ENCODE measurements at places on chromosomes 3 and 15.
A peak's percentile ranks its signal among the peaks of the same experiment; 100 is the strongest.

DNA sequence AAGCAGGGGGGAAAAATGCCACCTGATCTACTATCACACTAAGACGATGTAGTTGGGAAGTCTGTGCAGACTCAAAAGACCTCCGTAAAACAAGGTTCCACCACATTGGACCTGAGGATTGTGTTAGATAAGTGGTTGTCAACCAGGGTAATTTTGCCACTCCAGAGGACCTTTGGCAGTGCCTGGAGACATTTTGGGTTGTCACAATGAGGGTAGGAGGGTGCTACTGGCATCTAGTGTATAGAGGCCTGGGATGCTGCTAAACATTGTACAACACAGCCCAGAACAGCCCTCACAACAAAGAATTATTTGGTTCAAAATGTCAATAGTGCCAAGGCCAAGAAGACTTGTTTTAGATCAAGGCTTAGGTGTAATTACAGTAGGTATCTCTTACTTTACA, 14.6 kb upstream of the ZBED2 start:
- DNase-seq = no peak

DNA sequence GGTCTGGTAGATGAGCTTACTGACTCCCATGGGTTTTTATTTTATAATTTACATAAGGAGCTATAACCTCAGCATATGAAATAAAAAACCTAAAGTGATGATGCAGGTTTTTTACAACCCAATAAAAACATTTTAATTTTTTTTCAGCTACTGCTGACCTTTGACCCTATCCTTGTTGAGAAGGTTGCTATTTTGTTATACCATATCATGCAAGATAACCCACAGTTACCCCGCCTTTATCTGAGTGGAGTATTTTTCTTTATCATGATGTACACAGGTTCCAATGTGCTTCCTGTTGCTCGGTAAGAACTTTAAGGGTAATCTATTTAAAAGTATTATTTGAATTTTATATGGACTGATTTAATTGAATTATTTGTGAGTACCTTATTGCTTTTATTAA, 70.8 kb downstream of the DNAJC13 start:
- DNase-seq = no peak

DNA sequence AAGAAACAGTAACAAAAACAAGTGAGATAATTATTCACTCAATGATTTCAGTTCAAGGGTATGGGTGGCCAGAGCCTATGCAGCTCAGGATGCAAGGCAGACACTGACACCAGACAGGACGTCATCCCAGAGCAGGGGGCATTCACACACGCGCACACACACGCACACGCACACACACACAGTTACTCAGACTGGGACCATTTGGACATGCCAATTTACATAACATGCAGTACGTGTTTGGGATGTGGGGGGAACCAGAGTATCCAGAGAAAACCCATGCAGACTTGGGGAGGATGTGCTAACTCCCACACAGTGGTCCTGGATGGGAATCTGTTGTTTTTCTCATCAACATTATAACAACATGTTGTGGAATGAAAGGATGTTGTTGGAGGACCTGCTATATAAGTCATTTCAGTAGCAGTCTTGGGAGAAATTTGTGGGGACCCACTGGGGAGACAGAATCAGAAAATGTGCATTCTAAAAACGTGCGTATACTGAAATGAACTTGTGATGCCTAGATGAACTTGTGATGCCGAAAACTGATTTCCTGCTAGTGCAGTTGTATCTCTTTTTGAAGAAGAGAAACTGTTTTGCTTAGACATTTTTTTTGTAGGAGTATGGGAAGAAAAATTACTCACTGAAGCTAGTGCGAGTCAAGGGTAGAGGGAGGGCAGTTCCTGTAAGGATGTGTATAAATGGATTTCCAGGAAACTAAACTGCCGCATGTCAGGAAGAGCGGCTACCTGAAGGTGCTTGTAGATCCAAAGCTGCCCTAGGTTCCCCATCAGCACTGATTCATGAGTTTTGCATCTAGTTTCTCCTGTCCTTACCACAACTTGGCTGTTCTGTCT, 25.2 kb downstream of the CD200 start:
- DNase-seq = no peak

DNA sequence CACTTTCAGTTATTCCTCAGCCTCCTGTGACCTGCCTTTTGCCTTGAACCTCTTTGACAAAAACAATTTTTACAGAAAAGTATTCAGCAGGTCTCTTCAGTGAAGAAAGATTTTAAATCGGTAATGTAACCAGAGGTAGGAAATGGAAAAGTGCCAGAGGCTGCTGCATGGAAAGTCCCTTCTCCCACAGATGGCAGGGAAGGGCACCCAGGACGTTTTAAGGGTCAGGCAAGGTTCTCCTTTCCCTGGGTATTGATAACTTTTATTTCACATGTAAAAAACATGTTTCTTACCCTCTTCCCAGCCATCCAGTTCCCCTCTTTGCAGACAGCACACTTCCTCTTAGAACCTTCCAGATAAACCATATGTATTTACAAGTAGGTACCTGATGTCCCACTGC, 185.6 kb downstream of the OR4M2 start:
- no peak for DNase-seq

- DNase-seq = no peak
Measured at GRCh38 chr3:42829628-42830436, 20.6 kb downstream of the ACKR2 start.

GRCh38 chr3:127166501-127167065, 26.3 kb upstream of the PRR23E start:
- no peak for DNase-seq

GRCh38 chr15:85534031-85534430, 153.6 kb downstream of the AKAP13 start:
- no peak for DNase-seq

DNA sequence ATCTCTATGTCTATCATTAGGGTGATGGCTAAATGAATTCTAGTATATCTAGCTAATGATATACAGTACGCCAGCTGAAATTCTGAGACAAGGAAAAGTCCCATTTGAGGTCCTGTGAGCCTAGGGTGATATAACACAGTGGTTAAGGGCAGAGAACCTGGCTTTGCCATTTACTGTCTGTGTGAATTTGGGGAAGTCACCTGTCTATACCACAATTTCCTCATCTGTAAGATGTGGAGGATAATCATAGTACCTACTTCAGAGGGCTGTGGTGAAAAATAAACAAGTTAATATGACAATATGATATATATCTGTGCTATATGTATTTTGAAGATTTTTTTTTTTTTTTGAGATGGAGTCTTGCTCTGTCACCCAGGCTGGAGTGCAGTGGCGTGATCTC, 9.8 kb upstream of the ANKDD1A start:
- DNase-seq = no peak

- no peak for DNase-seq
Measured at GRCh38 chr15:79522656-79523055, 90.5 kb downstream of the MINAR1 start.

- DNase-seq = no peak
Measured at GRCh38 chr3:135090020-135090717, 295.1 kb downstream of the EPHB1 start.

- no peak for DNase-seq
Measured at GRCh38 chr3:40637906-40638305, 113.1 kb downstream of the ZNF621 start.

DNA sequence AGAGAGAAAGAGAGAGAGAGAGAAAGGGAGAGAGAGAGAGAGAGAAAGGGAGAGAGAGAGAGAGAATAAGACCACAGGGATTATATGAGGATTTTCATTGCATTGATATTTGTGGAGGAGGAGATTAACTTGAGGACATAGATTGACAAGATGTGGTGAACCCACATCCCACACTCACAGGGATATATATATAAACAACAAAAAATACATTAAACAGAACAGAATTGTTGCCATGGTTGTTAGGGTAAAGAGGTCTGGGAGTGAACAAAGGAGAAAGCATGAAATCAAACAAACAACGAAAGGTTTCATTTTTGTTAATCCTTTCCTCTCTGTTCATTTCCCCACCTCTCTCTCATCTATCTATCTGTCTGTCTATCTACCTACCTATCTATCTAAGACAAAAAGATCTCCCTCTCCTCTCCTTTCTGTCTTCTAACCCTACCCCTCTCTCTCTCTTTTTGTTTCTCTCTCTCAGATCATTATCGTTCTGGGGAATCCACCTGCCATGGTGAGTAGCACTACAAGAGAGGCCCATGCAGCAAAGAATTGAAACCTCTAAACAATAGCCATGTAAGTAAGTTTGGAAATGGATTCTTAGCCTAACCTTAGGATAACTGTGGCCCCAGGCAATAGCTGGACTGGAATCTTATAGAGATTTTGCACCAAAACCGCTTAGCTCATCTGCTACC, 280.9 kb downstream of the RAP2B start:
- no peak for DNase-seq

DNA sequence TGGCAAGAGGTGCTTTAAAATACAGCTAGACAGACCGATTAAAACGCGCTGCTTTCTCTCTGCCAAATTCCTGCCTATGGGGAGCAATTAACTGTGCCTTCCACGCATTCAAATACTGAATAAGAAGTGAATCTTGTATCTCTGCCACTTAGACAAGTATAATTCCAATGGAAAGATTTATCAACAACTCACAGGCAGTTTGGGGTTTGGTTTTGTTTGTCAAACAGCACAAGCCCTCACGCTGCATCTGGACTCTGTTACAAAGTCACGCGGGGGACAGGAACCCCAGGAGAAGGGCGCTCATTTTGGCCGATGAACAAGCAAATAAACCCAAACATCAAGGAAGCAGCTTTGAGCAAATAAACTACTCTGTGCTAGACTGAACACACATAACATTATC, 61.8 kb upstream of the TMCO5A start:
- no peak for DNase-seq

DNA sequence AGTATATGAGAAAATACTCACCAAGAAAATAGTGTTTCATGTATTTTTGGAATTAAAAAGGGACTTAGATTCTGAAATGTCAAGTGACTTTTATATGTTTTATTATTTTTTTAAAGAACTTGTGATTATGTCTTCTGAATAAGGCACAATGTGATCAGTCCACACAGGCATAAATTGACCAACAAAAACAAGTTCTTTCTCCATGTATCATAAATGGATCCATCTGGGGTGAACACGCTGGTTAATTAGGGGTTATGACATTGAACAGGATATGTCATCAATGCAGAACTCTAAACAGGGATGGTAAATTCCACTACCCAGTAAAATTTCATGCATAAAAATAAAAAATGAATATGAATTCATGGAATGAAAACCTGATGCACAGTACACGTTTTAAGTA, 31.3 kb upstream of the PIK3CA start:
- DNase-seq = no peak

DNA sequence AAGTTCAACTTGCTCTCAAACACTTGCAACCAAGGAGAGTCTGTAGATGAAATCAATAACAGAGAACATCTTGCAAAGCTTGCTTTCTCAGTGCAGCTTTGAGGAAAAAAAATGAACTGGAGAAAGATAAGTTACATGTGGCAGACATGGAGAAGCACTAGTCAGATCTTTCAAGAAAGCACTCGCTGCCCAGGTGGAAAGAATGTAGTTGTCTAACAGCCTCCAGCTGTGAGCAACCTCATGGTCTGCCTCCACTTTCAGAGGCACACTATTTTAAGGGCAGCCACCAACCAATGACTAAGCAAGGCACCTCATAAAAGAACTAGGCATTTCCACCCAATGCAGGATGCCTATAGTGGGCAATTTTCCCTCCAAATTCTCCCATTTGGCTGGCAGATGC, 125.4 kb upstream of the CPNE4 start:
- DNase-seq = no peak

GRCh38 chr3:188126276-188126675, 27.7 kb upstream of the LPP start:
- no peak for DNase-seq

DNA sequence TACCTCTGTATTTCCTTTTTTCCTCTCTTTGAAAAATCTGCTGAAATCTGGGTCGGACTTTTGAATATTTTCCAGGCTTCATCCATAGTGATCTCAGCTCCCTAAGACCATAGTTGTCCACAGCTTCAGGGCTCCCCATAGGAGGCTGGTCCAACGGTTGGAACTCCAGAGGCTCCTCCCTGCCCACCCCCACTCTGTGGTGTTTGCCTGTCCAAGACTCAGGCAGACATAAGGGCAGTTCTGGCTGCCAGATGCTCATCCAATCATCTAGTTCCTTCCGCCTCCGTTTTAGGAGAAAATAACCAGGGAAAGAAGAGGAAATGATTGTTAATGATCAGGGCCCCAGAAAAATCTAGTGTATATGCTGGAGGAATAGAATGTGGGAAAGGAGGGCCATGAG, 27.9 kb upstream of the PRTG start:
- DNase-seq = no peak

DNA sequence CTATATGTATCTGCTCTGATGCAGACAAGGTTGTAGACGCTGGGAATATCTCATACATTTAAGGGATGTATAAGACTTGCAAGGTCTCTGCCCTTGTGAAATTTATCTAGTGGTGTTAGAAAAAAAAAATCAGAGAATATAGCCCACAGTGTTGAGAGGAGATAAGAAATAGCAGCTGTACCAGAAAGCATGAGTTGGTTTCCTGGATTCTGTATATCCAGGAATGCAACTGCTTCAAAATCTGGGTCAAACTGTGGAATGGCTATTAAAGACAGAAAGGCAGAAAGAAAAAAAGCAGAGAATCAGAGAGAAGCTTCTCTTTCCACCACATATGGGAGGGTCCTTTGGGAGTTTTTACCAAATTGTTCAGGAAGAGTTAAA, 1.5 kb upstream of the TMEM212 start:
- no peak for DNase-seq

- peak; percentile 30 for DNase-seq
Measured at GRCh38 chr15:81155375-81156218, 21.5 kb downstream of the CFAP161 start.

DNA sequence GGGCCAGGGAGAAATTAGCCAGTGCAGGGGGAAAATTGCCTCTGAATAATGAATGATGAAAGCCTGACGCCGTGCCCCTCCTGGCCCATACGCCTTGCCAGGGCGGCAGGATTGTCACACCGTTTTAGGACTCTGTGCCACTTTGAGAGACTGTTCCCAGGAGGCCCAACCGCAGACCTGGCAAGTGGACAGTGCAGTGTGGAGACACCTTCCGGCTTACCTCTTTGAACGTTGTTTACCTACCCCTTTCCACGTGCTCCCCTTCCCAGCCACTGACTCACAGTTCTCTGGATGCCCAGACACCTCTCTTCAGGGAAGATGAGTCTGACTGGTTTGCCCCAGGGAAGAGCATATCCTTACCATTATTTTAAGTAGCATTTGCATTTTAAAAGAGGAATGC, 84.0 kb upstream of the PXYLP1 start:
- no peak for DNase-seq

GRCh38 chr3:141457624-141458236, 29.1 kb upstream of the RASA2 start:
- no peak for DNase-seq

GRCh38 chr3:190546881-190547510, 33.1 kb downstream of the IL1RAP start:
- no peak for DNase-seq

All from NK-92 treated with Interleukin-12 subunit alpha and Interleukin-12 subunit beta, amount 100 ng/mL, for 24 hours (cell line).